HS-5 (cell line): ENCODE measurements at places on chromosomes 13 and 19.

GRCh38 chr13:69857183-69857821, 250.3 kb upstream of the ATXN8OS start:
- DNase-seq = no peak

DNA sequence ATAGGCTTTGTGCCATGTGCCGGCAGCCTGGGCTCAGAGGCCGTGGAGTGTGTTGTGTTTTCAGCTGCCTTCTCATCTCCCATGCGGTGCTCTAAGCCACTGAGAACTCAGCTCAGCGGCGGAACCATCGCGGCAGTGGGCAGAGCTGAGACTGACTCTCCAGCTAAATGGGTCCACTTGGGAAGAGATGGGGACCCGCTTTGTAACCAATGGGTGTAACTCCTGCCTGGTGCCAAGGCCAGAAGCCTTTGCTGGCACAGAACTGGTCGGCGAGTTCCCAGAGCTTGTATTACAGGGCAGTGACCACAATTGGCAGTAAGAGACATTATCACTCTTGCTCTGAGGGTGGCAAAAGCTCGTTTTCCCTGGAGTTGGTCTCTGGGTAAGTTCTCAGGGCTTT, 183.0 kb downstream of the STK24 start:
- no peak for DNase-seq

DNA sequence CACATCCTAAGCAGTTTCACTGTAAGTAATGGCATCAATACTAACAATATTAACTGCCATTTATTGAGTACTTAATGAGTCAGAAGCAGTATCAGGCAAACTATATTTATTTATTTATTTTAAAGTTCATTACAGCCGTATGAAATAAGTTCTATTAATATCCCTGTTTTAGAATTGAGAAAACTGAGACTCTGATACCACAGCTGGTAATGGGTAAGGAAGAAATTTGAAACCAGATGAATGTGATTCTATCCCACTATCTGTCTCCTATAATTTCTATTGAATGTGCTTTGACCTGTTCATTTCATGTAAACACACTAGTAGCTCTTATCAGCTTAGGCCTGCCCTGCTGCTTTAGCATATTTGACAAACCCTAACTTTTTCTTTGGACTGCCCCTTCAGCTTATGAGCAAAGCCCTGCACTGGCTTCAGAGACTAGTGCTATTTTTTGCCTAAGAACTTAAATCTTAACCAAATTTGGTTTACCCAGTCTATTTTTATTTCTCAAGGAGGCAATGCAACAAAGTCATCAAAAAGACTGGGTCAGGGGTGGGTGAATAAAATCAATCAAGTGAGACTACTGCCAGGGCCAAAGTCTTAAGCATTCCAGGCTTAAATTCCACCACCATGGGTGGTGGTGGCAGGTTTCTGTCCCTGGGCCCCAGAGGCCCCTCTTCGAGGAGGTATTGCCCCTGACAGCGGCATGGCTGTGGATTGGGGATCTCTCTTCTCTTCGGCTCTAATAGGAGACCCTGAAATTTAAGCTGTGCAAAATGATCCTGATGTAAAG, 143.4 kb downstream of the DLEU7 start:
- no peak for DNase-seq

- no peak for DNase-seq
These were observed 185.7 kb downstream of the TEX29 start for GRCh38 chr13:111506125-111506524.

DNA sequence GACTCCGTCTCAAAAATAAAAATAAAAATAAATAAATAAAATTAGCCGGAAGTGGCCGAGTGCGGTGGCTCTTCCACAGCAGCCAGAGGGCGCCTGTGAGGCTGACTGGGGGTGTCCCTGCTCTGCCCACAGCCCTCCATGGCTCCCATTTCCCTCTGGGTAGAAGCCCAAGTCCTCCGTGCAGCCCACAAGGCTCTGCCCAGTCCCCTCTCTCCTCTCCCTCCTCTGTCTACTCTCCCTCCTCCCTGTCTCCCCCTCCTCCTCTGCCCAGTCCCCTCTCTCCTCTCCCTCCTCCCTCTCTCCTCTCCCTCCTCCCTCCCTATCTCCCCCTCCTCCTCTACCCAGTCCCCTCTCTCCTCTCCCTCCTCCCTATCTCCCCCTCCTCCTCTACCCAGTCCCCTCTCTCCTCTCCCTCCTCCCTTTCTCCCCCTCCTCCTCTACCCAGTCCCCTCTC, 20.4 kb downstream of the MISP start:
- no peak for DNase-seq
